NCI-H69 (cell line): ENCODE measurements at places on chromosomes 1 and 21.

DNA sequence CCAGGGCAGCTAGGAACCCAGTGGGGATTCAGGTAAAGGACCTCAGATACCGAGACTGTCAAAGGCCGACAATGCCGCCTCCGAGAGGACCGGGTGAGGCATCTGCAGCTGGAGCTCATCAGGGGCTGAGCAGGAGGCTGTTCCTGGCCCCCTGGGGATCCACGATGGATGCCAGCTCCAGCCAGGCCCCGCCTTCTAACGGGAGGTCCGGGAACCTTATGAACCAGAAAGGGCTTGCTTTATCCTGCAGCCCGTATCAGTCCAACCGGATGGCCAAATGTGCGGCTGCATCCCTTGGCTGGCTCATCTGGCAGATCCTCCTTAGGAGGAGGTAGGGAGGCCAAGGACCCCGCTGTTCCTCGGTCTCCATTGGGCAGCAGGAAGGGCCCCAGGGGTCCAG, 32.0 kb downstream of the SLC45A1 start:
- DNase-seq: peak; percentile 8

- DNase-seq: no peak
Measured at GRCh38 chr1:228341450-228341813, 65.2 kb downstream of the TRIM11 start.

DNA sequence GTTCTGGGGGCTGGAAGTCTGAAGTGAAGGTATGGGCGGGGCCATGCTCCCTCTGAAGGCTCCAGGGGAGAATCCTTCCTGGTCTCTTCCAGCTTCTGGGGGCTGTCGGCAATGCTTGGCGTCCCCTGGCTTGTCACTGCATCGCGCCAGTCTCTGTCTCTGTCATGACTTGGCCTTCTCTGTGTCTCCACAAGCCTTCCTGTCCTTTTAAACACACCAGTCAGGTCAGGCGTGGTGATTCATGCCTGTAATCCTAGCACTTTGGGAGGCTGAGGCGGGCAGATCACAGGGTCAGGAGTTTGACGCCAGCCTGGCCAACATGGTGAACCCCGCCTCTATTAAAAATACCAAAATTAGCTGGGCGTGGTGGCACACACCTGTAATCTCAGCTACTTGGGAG, 125.3 kb downstream of the ACTL8 start:
- DNase-seq: no peak

DNA sequence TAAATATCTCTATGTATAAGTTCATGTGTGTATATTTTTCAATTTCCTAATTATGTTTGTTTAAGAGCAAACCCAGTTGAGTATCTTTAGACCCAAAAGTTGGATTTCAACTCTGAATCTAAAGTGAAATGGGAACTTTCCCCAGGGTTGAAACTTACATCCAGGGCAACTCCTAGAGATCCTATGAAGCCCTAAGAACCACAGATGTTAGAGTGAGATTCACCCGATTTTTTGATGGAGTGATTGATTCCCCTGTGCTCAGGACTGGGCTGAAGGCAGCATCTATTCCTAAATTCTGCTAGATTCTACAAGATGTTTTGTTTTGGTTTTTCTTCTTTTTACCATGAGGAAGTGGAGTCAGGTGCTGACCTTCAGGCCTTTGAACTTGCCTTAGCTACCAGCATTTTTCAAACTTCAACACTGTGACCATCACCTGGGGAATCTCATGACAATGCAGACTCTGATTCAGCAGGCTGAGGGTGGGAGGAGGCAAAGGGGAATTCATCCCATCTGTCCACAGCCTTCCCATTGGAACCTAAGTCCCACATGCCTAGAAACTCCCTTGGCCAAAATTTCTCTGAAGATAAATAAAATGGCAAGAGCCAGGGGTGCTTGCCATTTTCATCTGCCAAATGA, 145.5 kb downstream of the ETS2 start:
- no peak for DNase-seq

- peak; percentile 95 for DNase-seq
Measured at GRCh38 chr1:227318016-227318852, at the start of gene CDC42BPA. CDC42BPA (minus strand) TSS chr1:227318492; CDS start chr1:227317182, 1,310 bp downstream.

- no peak for DNase-seq
Measured at GRCh38 chr1:109370712-109371340, 26.9 kb downstream of the SORT1 start.

DNA sequence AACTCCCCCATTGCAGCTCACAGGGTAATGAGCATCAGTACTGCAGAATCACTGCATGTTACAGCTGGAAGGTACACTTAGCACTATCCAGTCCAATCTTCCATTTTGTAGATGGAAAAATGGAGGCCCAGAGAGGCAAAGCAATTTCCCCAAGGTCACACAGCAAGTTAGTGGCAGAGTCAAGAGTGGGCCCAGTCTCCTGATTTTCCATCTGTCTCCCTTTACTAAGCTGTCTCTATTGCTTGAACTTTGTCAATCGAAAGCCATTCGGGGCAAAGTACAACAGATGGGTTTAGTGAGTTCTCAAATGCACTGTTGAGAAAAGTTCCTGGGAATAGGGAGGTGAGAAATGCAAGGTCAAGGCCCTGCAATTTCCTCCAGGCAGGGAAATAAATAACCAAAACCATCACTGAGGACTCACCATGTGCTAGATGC, 50.4 kb upstream of the IFFO2 start:
- DNase-seq: no peak

- peak; percentile 32 for DNase-seq
Measured at GRCh38 chr1:33244143-33244808, 12.0 kb upstream of the ZNF362 start.

DNA sequence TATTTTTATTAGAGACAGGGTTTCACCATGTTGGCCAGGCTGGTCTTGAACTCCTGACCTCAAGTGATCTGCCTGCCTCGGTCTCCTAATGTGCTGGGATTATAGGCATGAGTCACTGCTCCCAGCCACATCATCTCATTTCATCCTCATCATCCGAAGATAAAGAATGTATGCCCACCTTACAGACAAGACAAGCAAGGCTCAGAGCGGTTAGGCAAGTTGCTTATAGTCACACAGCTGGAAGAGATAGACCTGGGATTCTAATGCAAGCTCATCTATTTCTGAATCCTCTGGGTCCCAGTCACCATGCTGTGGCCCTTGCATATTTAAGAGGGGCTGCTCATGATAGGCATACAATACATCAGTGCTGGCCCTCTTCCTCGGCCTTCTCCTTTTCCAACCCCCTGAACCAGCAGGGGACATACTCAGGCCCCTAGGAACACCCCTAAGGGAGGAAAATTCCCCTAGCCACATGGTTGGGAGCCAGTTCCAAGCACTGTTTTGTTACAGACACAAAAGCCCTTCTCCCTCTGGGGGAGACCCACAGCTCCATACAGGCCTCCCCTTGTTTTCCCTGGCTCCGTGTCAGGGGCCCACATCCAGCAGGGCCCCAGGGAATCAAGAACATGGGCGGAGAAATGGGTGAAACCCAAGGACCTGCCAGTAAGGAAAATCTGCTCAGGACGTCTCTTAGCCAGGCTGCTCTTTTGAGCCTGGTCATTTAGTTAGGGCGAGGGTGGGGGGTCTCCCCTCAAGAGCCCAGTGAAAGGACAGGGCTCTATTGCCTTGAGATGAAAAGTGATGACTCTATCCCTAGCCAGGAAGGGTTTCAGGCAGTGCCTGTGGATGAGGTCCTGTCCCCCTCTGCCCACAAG, 6.9 kb downstream of the CSRP1 start:
- DNase-seq: no peak

GRCh38 chr1:151668090-151668489, 48.5 kb downstream of the CELF3 start:
- no peak for DNase-seq

DNA sequence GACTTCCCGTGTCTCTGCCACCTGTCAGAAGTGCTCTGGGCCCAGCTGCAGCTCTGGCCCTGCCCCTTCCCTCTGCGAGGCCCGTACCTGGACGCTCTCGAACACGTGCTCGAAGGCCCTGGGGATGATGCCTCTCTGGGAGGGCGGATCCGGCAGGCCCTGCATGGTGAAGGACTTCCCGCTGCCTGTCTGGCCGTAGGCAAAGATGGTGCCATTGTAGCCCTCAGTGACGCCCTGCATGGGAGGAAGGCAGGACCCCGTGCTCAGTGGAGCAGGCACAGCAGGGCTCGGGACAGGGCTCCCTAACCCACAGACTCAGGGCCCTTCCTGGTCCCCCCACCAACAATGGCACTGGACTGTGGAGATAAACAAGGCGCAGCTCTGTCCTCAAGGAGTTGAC, 2.4 kb downstream of the KIF17 start:
- no peak for DNase-seq

GRCh38 chr21:40452548-40452947, 394.4 kb downstream of the DSCAM start:
- DNase-seq: no peak
